ENCODE measurements at places on chromosomes 2 and 18. TPM values are rescaled to one million over a fixed set of nuclear protein-coding genes. Genes with fewer than 3 reads are reported as not detected.

GRCh38 chr2:157761520-157761919 lies 114.6 kb downstream of the ACVR1 start:
- H3K27ac ChIP-seq: no peak overlapping the region
- no peaks in the 10 kb centered on the region for H3K4me1 ChIP-seq
- no peaks in the 10 kb centered on the region for H3K27me3 ChIP-seq
- peaks cover 52% of the 10 kb centered on the region for H3K36me3 ChIP-seq

- H3K27me3 ChIP-seq: peaks cover 87% of the 10 kb centered on the region
- H3K27ac ChIP-seq: no peak overlapping the region
- no peak overlapping the region for H3K4me3 ChIP-seq
- DNase-seq: no peak
These were observed 6.1 kb upstream of the SALL3 start for GRCh38 chr18:78973357-78974083.

The KCNG2 gene
- not detected for total RNA-seq

DNA sequence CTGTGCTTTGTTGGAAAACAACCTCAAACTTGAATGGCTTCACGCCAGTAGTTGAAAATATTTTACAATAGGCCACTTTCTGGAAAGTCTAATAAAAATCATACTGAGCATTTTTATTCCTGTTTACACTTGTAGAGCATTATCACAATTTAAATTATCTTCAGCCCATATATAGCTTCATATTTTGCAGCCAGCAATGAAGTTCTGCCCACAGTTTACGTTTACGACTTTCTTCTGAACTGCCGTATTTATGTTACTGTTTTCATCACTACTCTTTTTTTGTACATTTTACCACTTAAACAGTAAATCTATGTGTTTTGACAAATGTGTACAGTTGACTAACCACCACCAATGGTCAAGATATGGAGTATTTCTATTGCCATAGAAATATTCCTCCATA lies 86.2 kb downstream of the COPS8 start:
- H3K4me3 ChIP-seq: no peak overlapping the region
- DNase-seq: no peak
- H3K36me3 ChIP-seq: no peaks in the 10 kb centered on the region
- H3K27me3 ChIP-seq: peaks cover 10% of the 10 kb centered on the region
- no peak overlapping the region for H3K27ac ChIP-seq

DNA sequence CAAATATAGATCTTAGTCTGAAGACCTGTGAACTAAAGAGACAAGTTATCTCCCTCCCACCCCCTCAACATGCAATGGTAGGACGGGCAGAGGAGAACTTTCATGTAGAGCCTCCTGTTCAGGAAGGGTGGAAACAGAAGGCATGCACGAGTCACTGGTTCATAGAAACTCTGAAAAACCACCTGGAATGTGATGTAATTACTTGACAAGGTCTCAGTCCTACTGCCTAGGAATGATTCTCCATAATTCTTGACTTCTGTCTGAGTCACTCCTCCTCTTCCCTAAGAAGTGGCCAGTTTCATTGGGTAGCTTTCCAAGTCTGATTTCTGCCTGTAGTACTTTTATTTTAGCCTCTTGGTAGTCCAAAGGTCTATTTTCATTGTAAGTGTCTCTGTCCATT lies 277.3 kb downstream of the PTPRM start:
- no peak overlapping the region for H3K27ac ChIP-seq
- no peaks in the 10 kb centered on the region for H3K27me3 ChIP-seq
- H3K36me3 ChIP-seq: peaks cover 12% of the 10 kb centered on the region

DNA sequence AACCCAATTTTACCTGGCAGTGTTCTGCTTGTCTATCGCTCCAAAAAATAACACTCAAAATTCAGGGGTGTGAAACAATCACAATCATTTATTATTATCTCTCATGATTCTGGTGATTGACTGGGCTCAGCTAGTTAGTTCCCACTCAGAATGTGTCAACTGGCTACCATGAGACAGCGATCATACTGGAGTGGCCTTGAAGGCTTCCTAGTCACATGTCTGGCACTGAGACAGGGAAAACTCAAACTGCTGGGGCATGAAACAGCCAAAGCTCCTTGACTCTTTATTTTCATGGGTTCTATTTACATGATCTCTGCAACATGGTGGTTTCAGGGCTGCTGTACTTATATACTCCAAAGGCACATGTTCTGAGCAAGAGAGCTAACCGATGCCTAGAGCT lies 6.2 kb upstream of the ANXA4 start:
- no peak overlapping the region for H3K4me3 ChIP-seq
- peaks cover 1% of the 10 kb centered on the region for H3K36me3 ChIP-seq
- H3K27ac ChIP-seq: peak overlapping the region; percentile 32
- no peak for DNase-seq
- peaks cover 29% of the 10 kb centered on the region for H3K4me1 ChIP-seq

DNA sequence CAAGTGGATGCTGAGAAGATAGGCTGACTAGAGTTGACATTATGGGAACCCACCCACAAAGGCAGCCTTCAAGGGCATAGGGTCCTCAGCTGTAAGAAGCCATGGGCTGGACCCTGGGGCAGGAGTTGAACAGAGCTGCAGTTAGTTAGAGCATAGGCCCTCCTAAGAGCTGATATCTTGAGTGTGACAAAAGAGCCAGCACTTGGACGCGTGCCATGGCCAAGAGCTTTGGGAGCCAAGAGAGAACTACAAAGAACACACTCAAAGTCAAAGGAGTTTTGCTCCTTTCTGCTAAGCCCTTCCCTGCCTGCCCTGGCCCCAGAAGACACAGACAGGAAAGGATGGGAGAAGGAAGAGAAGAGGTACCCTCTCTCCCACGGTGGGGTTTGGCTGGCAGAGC lies 29.9 kb upstream of the AGAP1 start:
- H3K27me3 ChIP-seq: peaks cover 20% of the 10 kb centered on the region
- no peak for DNase-seq
- no peak overlapping the region for H3K4me3 ChIP-seq
- H3K36me3 ChIP-seq: no peaks in the 10 kb centered on the region
- H3K27ac ChIP-seq: no peak overlapping the region

DNA sequence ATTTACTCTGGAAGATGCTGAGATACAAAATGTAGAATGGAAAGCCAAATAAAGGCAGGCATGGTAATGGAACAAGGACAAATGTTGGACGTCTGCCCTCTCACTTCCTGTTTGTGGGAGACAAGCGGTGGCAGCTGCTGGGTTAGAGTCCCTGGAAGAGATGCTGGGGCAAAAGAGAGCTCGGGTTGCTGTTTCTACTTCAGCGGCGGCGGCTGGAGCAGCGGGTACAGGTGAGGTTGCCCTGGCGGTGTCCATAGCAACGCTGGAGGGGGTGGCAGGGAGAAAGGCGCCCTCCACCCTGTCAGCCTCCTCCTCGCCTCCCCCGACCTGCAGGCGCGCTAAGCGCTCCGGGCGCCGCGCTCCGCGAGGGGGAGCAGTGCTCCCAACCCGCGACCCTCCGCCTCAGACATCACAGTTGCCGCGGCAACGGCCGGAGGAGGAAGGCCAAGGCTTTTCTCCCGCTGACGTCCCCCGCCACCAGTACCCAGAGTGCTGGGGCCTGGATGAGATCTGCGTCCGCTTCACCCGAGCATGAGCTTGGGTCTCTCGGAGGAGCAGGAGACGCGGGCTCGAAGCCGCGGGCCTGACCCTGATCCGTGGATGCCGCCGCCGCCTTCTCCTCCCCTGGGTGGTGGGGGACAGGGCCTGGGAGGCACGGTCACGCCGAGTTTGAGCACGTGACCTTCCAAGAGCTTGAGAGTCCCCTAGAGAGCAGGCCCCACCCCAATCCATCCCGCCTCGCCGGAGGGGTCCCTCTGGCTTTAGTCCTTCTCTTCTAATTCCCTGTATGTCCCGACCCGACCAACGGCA lies 65.6 kb downstream of the NOL4 start:
- peak; percentile 63 for DNase-seq
- H3K27ac ChIP-seq: peak overlapping the region; percentile 56
- peaks cover 4% of the 10 kb centered on the region for H3K4me1 ChIP-seq
- H3K4me3 ChIP-seq: peak overlapping the region; percentile 68
- no peaks in the 10 kb centered on the region for H3K36me3 ChIP-seq

DNA sequence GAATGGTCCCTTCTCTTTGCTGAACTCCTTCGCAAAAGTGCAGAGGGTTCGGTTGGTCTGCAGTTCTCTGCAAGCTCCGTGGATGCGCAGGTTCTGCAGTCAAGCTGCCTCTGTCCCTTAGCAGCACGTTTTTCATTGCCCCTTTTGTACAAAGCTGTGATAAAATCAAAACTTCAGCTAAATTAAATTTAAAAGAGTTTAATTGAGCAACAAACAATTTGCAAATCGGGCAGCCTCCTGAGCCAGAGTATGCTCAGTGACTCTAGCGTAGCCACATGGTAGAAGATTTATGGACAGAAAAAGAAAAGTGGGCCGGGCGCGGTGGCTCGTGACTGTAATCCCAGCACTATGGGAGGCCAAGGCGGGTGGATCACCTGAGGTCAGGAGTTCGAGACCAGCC lies 18.8 kb downstream of the TSN start:
- H3K4me3 ChIP-seq: no peak overlapping the region
- H3K27me3 ChIP-seq: no peaks in the 10 kb centered on the region
- no peak for DNase-seq
- H3K27ac ChIP-seq: no peak overlapping the region

GRCh38 chr2:71122387-71123298 lies 7.4 kb downstream of the MCEE start:
- H3K27me3 ChIP-seq: no peaks in the 10 kb centered on the region
- H3K27ac ChIP-seq: peak overlapping the region; percentile 66
- no peaks in the 10 kb centered on the region for H3K4me1 ChIP-seq
- peaks cover 12% of the 10 kb centered on the region for H3K36me3 ChIP-seq
- H3K4me3 ChIP-seq: no peak overlapping the region
- no peak for DNase-seq

The TRABD2A gene
- 1.4 TPM for total RNA-seq

- no peaks in the 10 kb centered on the region for H3K27me3 ChIP-seq
- DNase-seq: no peak
- H3K27ac ChIP-seq: no peak overlapping the region
These were observed 133.3 kb downstream of the GFPT1 start for GRCh38 chr2:69253611-69254301.

GRCh38 chr2:54755641-54756326 lies 32.3 kb downstream of the EML6 start:
- H3K27me3 ChIP-seq: peaks cover 2% of the 10 kb centered on the region
- DNase-seq: no peak
- H3K4me3 ChIP-seq: no peak overlapping the region

- no peak overlapping the region for H3K27ac ChIP-seq
- H3K36me3 ChIP-seq: no peaks in the 10 kb centered on the region
- H3K4me3 ChIP-seq: no peak overlapping the region
- no peak for DNase-seq
- H3K4me1 ChIP-seq: peaks cover 9% of the 10 kb centered on the region
- peaks cover 94% of the 10 kb centered on the region for H3K27me3 ChIP-seq
These were observed 9.5 kb upstream of the SATB2 start for GRCh38 chr2:199467066-199467822.

GRCh38 chr18:59699750-59700534 lies 2.7 kb upstream of the CCBE1 start:
- no peaks in the 10 kb centered on the region for H3K36me3 ChIP-seq
- no peak overlapping the region for H3K27ac ChIP-seq
- no peak overlapping the region for H3K4me3 ChIP-seq
- no peak for DNase-seq

- H3K27ac ChIP-seq: no peak overlapping the region
- no peaks in the 10 kb centered on the region for H3K4me1 ChIP-seq
- H3K36me3 ChIP-seq: peaks cover 2% of the 10 kb centered on the region
- no peak overlapping the region for H3K4me3 ChIP-seq
- H3K27me3 ChIP-seq: no peaks in the 10 kb centered on the region
These were observed 30.3 kb upstream of the CNGA3 start for GRCh38 chr2:98315957-98316356.

DNA sequence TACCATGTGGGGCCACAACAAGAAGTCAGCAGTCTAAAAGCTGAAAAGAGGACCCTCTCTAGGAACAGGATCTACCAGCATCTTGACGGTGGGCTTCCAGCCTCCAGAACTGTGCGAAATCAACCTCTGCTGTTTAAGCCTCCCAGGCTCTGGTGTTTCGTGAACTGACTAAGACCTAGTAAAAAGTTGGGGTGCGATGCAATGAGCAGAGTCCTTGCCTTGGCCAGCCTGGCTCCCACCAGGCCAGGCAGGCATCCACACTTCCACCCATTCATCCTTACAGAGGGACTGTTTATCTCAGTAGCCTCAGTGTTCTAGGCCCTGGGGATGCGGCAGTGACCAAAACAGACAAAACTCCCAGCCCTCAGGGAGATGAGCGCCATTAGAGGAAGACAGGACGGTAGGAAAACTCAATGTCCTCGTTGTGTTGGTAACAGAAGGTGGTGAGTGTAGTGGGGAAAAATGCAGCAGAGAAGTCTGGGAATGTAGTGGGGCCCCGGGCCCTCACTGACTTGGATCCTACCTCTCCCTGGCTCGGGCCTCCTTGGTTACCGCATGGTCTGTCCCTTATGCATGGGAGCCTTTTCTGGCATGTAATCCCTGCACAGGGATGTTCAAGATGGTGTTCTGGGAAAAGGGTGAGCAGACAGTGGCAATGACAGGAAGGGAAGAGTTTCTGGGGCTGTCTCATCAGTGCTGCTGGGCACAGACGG lies 271.8 kb upstream of the HS6ST1 start:
- no peak overlapping the region for H3K4me3 ChIP-seq
- H3K36me3 ChIP-seq: no peaks in the 10 kb centered on the region
- H3K27ac ChIP-seq: no peak overlapping the region
- no peak for DNase-seq
- H3K27me3 ChIP-seq: peaks cover 21% of the 10 kb centered on the region

GRCh38 chr2:136404925-136405324 lies 287.0 kb upstream of the CXCR4 start:
- H3K4me1 ChIP-seq: peaks cover 1% of the 10 kb centered on the region
- H3K27me3 ChIP-seq: peaks cover 41% of the 10 kb centered on the region
- no peak overlapping the region for H3K27ac ChIP-seq
- H3K4me3 ChIP-seq: no peak overlapping the region
- H3K36me3 ChIP-seq: no peaks in the 10 kb centered on the region

- peaks cover 57% of the 10 kb centered on the region for H3K27me3 ChIP-seq
- no peaks in the 10 kb centered on the region for H3K36me3 ChIP-seq
- H3K4me3 ChIP-seq: peak overlapping the region; percentile 61
- H3K27ac ChIP-seq: no peak overlapping the region
- peak; percentile 23 for DNase-seq
These were observed 905.6 kb downstream of the TSN start for GRCh38 chr2:122660786-122661634.

DNA sequence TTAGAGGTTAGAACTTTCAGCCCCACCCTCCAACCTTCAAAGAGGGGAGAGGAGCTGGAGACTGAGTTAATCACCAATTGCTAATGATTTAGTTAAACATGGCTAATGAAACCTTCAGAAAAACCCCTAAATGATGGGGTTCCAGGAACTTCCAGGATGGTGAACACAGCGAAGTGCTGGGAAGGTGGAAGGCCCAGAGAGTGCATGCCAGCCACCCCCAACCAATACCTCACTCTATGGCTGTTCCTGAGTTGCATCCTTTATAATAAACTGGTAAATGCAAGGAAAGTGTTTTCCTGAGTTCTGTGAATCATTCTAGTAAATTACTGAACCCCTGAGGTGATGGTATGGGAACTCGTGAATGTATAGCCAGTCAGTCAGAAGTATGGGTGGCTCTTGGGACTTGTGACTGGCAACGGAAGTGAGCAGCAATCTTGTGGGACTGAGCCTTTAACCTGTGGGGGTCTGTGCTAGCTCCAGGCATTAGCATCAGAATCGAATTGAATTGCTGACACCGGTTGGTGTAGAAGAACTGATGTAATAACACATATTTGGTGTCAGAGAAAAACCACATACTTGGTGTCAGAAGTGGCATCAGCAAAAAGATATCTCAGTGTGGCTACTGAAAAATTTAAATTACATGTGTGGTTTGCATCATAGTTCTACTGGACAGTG lies 37.4 kb downstream of the NPHP1 start:
- H3K4me3 ChIP-seq: no peak overlapping the region
- peaks cover under 1% of the 10 kb centered on the region for H3K36me3 ChIP-seq
- H3K4me1 ChIP-seq: no peaks in the 10 kb centered on the region

The FAM237A gene
- total RNA-seq: not detected

- no peak overlapping the region for H3K27ac ChIP-seq
- DNase-seq: no peak
- no peaks in the 10 kb centered on the region for H3K27me3 ChIP-seq
- H3K36me3 ChIP-seq: no peaks in the 10 kb centered on the region
- peaks cover 20% of the 10 kb centered on the region for H3K4me1 ChIP-seq
These were observed 4.2 kb downstream of the UXS1 start for GRCh38 chr2:106189764-106190468.
